ENCODE measurements at places on chromosomes 16 and 17. TPM values are rescaled to one million over a fixed set of nuclear protein-coding genes. Genes with fewer than 3 reads are reported as not detected.

- ATAC-seq = no peak
These were observed 27.2 kb downstream of the HASPIN start for GRCh38 chr17:3750926-3751325.

CRYM gene
- 5.1 TPM for total RNA-seq

DNA sequence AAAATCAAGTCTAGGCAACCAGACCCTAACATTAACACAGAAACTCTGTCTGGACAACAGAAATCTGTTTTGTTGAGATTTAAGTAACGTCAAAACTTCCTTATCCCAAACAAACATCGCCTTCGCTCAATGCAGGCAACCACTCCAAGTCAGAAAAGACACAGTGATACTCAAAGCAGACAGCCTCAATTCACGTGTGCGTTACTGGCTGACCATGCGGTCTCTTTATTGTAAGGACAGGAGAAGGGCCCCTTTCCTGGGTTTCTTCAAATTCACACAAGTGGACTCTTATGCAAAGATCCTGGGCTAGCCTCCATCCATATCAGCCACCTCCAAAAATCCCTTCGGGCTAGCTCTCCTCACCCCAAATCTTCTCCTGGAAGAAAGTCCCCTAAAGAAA is 467.7 kb downstream of the SOX9 start:
- ATAC-seq = no peak

DNA sequence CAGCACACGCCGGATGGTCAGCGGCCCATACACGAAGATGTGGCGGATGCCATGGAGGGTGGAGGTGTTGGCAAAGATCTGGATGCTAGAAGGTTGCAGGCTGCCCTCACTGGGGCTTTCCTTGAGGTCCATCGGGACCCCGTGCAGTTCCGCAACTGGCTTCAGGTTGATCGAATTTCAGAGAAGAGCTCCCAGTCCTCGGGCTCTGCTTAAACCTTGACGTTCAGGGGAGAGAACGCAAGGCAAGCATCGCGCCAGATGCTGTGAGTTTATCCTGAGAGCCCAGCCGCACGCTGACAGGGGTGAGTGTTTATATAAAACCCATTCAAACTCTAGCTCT is 98.7 kb upstream of the CCL2 start:
- ATAC-seq = no peak

DNA sequence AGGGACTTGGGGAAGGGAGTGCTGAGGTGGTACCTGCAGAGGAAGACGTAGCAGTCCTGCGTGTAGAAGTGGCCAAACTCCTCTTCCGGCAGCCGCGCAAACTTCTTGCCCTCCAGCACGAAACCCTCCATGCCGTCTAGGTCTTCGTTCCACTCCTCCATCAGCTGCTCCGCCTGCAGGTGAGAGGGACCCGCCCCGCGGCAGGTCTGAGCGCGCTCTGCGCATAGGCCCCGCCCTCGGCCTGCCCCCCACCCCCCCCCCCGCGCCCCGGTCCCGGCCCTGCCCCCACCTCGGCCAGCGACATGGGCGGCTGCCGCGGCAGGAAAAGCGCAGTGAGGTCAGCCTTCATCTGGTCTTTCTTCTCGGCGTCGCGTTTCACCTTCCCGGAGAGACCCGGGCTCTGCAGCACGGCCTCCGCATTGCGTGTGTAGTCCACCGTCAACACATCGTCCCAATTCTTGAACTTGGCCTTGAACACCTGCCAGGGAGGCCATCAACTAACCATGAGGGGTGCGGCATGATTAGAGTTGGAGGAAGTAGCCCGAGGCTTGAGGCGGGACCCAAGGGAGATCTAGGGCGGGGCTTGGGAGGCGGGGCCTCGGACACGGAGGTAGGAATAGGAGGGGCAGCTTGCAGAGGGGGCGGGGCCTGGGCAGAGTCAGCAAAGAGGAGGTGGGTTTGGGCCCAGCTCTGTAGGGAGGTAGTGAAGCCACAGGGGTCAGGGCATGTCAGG is 11.5 kb downstream of the FLII start:
- ATAC-seq = peak; percentile 68

- peak; percentile 63 for ATAC-seq
These were observed 2.2 kb downstream of the NR1D1 start for GRCh38 chr17:40097931-40098845.

- no peak for ATAC-seq
These were observed 13.7 kb upstream of the CD300E start for GRCh38 chr17:74637265-74637664.

DNA sequence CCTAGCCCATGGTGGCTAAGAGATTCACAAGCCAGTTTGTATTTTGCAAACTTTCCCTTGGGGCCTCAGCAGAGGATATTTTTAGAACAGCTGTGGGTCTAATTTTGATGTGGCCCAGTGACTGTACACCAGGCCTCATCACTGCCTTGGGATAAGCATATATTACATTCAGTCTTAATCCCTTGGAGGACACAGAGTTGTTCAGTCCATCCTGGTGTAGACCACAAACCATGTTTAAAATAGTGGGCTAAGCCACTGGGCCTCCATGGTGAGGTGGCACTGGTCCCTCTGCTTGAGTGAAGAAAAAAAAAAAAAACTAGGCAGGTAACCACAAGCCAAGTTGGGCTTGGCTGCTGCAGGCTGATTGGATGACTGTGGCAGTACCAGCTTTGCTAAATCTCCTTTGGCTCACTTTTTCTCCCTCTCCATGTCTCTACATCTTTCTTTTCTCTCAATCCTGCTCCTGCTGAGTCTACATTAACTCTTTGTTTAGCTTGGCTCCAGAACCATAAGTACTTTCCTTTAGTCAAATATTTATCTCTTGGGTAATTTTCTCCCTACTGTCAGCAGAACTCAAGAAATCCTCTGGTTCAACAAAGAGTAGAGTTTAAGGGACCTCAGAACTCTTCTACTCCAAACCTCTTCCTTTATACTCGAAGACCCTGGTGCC is 120.0 kb upstream of the TBX2 start:
- ATAC-seq = no peak

DNA sequence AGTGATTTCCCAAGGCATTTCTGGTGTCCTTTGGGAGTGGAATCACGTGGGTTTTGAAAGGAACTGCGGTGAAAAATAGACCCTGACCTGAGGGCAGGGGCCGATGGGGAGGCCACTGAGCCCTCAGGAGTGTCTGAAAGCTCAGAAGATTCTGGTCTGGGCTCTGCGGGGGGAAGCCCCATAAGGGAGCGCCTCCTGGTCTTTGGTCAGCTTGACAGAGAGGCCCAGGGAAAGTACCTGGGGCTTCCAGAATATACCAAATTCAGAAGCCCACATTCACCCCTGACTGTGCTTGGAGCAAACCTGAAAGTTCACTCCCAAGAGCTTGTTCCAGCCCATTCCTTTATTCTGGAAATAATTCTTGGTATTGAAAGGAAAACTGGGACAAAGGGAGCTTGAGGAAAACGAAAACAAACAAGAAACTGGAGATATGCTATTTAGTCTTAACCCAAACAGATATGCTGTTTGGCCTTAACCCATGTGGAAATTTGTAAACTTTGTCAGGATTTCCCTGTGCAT is 23.2 kb upstream of the NAGLU start:
- no peak for ATAC-seq

DNA sequence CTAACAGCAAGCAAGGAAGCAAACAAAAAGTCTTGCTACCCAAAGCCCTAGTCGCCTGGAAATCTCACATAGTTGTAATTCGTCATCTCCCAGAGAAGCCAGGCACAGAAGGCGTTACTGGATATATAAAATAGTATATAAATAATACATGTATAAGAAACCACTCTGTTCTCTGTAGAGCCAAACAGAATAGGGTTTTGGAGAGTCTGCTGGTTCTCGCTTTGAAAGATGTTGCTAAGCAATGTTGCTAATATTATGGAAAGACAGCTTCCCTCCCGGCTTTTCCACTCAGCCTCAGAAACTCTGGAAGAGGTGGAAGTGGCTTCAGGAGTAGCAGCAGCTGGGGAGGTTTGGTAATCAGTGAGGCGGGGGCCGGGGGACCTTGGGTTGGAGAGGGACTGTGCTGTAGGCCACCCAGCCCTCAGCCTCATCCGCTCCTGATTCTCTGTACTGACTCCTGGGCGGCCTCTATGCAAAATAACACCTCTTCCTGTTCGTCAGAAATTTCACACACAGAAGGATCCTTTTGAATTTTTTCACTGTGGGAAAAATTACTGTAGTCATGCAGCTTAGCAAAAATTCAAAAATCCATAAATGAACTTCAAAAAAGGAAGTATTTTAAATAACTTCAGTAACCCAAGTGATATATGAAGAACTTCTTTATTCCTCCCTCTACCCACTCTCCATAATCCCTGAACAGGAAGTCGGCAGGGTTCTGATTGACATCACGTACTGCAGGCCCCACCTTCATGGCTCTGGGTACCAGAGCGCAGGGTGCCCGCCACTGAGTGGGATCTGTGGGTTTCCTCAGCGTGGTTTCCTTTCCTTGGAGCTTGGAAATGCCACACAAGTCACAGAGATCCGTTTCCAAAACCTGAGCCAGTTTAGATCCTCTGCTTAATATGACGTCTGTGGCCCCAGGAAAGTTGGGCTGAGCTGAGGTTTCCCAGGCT is 51.4 kb downstream of the RAP1GAP2 start:
- no peak for ATAC-seq

- peak; percentile 12 for ATAC-seq
These were observed 51.0 kb downstream of the TIMM22 start for GRCh38 chr17:1047879-1048470.

PRSS36 gene
- total RNA-seq = 1.5 TPM

OTOP2 gene
- 0.36 TPM for total RNA-seq

DPEP3 gene
- total RNA-seq = 0.08 TPM

DNA sequence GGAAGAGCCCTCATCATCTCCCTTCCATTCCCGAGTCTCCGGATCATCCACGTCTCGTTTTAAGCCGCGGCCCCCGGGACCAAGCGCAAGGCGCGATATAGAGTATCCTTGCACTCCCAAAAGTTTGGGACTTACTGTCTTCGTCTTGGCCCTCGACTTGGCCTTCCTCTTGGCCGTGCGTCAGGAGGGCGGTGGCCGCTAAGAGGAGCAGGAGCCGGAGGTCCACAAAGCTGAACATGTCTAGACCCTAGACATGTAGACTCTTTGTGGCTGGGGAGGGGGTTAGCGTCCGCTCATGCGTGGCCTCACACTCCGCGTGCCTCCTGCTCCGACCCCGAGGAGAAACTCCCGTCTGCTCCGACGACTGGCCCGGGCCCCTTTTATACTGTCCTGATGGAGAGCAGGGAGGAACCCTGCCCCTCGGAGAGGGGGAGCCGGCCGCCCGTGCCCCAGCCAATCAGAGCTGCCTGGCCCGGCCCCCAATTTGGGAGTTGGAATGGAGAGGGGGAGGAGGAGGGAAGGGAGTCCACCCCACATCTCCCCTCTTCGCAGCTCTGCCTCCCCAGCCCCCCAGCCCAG is at the start of gene COL1A1:
TSS of gene COL1A1 (minus strand) at position 356 of the 579 bp plus-strand sequence. CDS start at position 238, 118 bp downstream.
- ATAC-seq = no peak

ALDH3A1 gene
- 194 TPM for total RNA-seq

GRCh38 chr17:74097450-74098135 is 105.9 kb upstream of the RPL38 start:
- ATAC-seq = no peak

DNA sequence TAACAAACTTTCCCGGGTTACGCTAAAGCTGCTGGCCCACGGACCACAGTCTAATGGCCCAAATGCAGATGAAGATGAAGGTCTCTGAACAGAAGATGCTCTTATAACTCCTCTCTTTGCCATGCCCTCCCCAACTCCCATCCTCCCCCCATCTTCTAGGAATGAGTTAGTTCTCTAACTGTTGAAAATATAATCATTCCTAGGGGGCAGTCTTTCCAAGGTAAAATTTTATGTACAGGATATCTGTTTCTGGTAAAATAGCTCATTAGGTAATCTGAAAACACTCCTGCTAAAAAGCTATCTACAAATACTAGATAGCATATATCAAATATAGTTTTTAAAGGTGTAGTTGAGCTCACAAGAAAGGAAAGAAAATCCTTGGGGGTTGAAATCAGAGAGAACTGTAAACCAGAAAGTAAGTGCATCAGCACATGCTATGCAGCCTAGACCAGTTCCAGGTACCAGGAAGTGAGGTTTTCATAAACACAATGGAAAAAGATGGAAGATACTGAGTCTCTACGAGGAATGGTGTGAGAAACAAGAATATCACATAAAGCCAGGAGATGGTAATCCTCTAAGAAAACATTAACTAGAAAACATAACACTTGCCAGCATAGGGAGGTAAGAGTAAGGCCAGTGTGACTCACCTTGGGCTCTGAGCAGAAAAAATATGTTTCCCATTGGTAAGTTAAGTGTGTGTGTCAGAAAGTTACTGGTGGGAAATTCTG is 38.1 kb downstream of the CMC2 start:
- no peak for ATAC-seq

DUS2 gene
- 17.4 TPM for total RNA-seq

DOC2A gene
- total RNA-seq = 0.20 TPM

CCL4L2 gene
- total RNA-seq = not detected

- no peak for ATAC-seq
These were observed 69.8 kb upstream of the TOB1 start for GRCh38 chr17:50935996-50936266.

DNA sequence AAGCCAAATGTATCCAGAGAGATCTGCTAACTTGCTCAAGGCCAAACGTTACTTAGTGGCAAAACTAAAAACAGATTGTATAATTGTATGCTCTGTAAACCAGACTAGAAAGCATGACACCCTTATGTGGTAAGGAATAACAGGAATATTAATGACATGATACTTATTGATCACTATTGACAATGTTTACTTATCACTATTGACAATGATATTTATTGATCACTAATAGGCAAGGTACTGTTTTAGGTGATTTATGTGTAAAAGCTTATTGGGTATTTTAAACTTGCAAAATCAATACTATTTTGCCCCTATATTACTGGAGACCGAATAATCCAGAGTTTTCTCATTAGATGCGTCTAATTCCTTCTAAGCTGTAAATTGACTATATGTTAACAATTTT is 985.1 kb downstream of the CDH11 start:
- ATAC-seq = no peak

HBQ1 gene
- total RNA-seq = not detected

- ATAC-seq = no peak
These were observed 111.8 kb upstream of the NUDT7 start for GRCh38 chr16:77610496-77610895.

DNA sequence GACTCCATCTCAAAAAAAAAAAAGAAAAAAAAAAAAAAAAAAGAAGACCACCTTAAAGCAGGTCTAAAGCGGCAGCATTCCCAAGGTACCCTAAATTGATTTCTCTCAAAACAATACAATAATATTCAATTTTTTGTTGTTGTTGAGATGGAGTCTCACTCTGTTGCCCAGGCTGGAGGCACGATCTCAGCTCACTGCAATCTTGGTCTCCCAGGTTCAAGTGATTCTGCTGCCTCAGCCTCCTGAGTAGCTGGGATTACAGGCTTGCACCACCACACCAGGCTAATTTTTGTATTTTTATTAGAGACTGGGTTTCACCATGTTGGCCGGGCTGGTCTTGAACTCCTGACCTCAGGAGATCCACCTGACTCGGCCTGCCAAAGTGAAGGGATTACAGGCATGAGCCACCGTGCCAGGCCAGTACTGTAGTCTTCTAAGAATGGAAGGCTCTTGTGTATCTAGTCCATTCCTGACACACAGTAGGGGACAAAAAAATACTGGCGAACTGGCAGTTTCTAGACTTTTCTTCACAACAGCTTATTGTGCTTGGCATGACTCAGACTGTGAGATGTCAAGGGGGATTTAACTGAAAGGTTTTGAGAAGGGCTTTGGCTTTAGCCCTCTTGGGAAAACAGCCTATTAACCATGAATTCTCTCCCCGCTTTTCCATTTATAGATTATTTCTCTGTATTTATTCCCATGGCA is 17.3 kb downstream of the CDR2 start:
- ATAC-seq = no peak

- peak; percentile 76 for ATAC-seq
These were observed 260.4 kb upstream of the TBX2 start for GRCh38 chr17:61139219-61139618.

Data from esophagus mucosa (tissue), 1 donor.